ENCODE measurements at places on chromosomes 3 and 15. TPM values are rescaled to one million over a fixed set of nuclear protein-coding genes. Genes with fewer than 3 reads are reported as not detected.

DNA sequence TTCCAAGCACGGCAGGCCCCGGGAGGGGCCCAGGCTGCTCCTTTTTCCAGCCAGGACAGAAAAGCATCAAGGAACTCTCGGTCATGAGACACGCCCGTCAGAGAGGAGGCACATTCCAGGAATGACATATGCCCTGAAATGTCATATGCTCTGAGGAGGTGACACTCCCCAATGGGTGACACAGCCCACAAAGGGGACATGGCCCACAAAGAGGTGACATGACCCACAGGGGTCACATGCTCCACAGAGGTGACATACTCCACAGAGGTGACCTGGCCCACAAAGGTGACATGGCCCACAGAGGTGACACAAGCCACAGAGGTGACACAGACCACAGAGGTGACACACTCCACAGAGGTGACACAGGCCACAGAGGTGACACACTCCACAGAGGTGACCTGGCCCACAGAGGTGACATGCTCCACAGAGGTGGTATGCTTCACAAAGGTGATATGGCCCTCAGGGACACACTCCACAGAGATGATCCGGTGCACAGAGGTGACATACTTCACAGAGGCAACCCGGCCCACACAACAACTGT is 79.2 kb downstream of the ABHD5 start:
- DNase-seq, result no peak

SH3GL3 gene
- not detected for total RNA-seq

GRCh38 chr15:58269455-58270414 is 131.6 kb downstream of the AQP9 start:
- no peak for DNase-seq

DNA sequence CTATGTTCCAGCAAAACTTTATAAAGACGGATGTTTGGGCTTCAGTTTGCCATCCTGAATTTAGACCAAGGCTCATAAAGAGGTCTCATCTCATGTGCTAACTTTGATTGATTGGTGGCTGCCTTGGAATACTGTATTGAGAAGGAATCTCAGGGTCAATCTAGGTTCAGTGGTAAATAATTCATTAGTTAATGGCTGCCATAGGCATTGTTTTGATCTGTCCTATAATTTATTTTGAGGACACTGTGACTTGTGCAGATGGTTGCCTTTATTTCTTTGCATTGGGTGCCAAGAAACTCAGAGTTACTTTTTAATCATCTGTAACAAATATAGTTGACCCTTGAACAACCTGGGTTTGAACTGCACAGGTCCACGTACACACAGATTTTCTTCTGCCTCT is 159.8 kb downstream of the B3GALNT1 start:
- no peak for DNase-seq

GRCh38 chr15:80816936-80817335 is 37.8 kb downstream of the CEMIP start:
- DNase-seq, result no peak

DNA sequence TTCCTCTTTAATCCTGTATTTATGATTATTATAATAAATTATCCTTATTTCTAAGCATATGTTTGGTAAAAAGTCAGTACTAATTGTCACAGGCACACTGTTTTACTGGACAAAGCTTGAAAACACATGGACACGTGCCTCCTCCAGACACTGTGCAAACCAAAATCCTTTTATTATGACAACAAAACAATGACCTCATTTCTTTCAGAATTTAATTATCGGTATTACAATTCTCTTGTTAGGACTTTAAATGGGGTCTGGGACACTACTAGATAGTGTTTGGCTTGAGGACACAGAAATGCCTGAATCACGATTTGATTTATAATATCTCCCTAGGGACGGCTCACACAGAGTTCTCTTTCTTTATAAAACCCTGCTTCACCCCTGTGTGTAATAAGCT is 107.3 kb upstream of the IGSF10 start:
- DNase-seq, result no peak

GRCh38 chr3:195093731-195094130 is 177.2 kb downstream of the XXYLT1 start:
- DNase-seq, result no peak

TRIM42 gene
- not detected for total RNA-seq
